ENCODE measurements at places on chromosomes 6 and 20. TPM values are rescaled to one million over a fixed set of nuclear protein-coding genes. Genes with fewer than 3 reads are reported as not detected.

DNA sequence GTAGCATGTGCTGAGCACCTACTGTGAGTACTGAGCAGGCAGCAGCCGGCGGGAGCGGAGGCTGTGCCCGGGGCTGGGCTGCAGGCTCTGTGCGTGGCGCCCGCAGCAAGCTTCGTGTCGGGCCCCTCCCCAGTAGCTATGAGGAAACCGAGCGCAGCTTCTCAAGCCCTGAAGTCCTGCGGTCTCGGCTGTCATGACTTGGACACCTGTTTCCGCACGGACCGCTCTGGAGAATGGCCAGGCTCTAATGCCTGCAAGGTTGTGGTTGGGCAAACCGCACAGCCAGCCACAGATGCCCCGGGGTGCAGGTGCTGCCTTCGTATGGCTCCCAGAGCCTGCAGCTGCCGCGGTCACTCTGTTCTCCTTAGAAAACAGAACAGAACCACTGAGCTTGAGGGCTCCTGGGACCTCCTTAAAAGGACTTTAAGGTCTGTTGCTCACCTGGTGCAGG lies 33.7 kb downstream of the PYGB start:
- DNase-seq, result no peak

GRCh38 chr6:143724876-143725275 lies 47.1 kb downstream of the PHACTR2 start:
- no peak for DNase-seq

GRCh38 chr6:126880964-126881363 lies 237.5 kb upstream of the RSPO3 start:
- DNase-seq, result no peak

GRCh38 chr6:167497428-167498056 lies 172.7 kb downstream of the TTLL2 start:
- no peak for DNase-seq

DNA sequence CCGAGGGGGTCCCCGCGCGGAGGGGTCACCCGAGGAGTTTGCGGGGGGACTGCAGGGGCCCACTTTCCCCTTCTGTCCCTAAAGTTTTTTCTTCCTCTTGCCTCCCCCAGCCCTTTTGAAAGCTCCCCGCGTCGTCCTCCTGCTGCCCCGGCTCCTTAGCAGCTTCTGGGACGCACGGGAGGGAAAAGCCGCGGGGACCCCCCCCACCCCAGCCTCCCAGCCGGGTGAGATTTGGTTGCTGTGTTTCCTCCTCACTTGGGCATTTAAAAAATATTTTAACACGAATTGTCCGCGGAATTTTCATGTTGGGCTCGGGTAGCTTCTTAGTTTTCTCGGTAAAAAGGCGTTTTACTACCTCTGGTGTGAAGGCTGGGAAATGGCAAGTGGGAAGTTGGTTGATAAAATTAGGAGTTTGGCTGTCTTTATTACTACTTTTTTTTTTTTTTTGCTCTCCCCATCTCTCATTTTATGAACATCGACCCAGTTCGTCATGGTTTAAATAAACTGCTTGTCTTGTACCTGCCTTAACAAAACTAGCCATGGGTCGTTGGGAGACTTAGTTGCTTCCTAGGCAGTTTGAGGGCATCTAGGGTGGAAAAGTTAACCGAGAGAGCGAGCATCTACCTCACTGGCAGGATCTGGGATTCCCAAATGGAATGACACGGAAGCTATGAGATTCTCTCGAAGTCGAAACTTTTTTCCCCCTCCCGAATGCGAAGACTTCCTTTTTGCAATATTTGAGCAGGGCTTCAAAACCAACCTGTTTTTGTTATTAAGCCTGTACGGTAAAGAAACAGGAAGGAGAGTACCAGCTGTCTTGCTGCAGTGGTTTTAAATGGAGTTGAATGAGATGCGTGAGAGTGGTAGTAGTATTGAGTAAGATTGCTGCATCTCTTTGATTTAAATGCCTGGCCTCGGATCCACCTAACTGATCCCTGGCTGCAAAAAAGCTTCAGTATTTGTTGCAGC lies 868 bp downstream of the NCOA3 start:
- DNase-seq, result peak; percentile 76

- DNase-seq, result no peak
Observed at GRCh38 chr6:55937261-55937947, 62.0 kb upstream of the BMP5 start.

The OPN5 gene
- total RNA-seq, result not detected

The GPR63 gene
- 0.11 TPM for total RNA-seq

The LYRM2 gene
- total RNA-seq, result 30.1 TPM

The TMEM170B gene
- 0.54 TPM for total RNA-seq

The BPIFB3 gene
- total RNA-seq, result not detected

All from GM23248 (cell line).